Stimulated activated CD8-positive, alpha-beta memory T cell treated with anti-CD3 and anti-CD28 coated beads, Interleukin-7, amount 100 ng/mL, for 4 hours (primary cell): ENCODE measurements at places on chromosomes 3 and 15.

DNA sequence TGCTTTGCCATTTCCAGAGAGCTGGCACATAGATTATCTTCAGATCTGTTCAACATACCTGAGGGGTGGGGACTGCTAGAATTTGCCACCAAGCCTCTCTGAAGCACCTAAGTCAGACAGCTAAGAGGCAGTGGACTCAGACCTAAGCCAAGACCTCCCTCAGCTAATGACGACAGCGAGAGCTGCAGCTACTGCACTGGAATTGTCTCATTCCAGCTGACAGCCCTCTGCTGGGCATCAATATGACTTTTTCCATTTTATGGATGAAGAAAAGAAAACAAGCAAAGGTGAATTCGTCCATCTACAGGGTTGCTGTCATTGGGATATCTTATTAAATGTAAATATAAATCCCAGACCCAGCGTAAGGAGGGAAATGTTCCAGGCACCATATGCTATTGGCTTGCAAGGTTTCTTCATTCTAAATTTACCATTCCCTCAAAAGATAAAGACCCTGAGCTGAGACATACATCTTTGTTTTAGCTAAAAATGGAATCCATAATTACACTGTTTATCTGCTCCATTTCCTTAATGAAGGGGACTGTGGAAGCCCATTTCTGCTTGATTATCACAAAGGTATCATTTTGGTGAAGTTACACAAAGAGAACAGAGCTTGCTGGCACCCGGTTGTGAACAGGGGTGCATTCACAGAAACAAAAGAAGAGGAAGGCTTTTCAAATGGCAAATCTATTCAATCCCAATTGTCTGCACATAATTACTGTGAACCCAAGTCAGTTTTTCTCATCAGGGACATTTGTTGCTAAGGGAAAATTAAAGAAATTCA, 85.5 kb upstream of the LRTM1 start:
- no peak for DNase-seq

- no peak for DNase-seq
These were observed 588.3 kb upstream of the LMCD1 start for GRCh38 chr3:7913283-7913682.

DNA sequence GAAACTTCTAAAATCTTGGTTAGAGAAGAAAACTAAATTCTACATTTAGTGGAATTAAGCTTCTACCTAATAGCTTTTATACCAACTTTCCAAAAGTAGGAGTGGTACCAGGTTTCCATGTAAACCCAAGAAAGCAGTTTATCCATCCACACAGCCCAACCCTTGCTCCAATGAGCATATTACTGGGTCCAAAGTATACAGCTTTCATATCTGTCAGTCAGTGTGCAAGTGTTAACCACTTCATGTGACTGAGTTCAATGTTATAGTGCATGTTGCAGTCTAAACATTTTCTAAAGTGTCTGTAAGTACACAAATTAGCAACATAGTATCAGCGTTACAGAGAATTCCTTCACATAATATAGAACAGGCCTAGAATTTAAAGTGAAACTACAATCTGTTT, 73.2 kb downstream of the C3orf70 start:
- no peak for DNase-seq

DNA sequence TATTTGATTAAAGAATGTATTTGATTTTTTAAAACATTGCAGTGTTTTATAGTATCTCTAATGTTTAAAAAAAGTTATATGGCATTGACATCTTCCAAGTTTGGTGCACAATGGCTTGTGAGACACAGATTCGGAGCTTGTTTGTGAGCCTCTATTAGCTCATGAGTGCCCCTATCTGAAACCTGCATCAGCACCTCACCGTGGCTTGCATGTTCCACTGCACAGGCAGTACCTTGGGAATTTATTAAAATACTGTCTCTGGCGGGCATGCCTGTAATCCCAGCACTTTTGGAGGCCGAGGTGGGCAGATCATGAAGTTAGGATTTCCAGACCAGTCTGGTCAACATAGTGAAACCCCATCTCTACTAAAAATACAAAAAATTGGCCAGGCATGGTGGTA, 6.8 kb upstream of the RTP2 start:
- DNase-seq: no peak

DNA sequence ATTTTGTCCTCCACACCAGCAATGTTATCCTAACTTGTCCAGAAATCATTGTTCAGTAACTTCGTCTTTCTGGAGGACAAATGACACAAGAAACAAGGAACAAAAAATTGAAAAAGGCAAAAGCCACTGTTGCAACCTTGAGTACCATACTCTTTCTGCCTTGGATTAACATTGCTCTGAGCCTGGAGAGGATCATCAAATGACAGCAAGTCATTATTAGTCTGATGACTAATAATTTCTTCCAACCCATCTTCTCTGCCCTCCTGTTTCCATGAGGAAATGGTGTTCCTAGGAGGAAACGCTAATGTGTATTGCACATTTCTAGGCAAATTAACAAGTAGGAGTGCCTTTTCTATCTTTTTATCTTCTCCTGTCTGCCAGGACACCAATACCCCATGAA, 153.9 kb downstream of the PCCB start:
- no peak for DNase-seq

DNA sequence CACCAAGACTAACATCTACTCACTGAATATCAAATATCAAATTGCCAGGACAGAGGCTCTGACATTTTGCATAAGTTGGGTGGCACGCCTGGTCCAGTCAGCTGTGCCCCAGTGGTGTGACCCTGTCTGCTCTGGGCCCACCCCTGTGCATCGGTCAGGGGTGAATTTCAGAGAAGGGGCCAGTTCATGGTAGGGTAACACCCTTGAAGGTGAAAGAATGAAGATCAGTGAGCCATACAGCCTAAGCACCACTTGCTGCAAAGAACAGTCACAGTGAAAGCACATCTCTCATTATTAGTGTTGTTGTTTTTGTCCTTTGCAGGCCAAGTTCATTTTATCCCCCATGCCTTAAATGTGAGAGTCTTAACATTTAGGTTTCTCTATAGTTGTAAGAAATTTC, 86.8 kb downstream of the MYRIP start:
- no peak for DNase-seq

GRCh38 chr15:66066481-66066880, 187.1 kb downstream of the MEGF11 start:
- DNase-seq: no peak

GRCh38 chr3:5197470-5198312, 10.2 kb downstream of the EDEM1 start:
- no peak for DNase-seq

GRCh38 chr15:29409890-29410289, 140.3 kb upstream of the NSMCE3 start:
- DNase-seq: no peak

DNA sequence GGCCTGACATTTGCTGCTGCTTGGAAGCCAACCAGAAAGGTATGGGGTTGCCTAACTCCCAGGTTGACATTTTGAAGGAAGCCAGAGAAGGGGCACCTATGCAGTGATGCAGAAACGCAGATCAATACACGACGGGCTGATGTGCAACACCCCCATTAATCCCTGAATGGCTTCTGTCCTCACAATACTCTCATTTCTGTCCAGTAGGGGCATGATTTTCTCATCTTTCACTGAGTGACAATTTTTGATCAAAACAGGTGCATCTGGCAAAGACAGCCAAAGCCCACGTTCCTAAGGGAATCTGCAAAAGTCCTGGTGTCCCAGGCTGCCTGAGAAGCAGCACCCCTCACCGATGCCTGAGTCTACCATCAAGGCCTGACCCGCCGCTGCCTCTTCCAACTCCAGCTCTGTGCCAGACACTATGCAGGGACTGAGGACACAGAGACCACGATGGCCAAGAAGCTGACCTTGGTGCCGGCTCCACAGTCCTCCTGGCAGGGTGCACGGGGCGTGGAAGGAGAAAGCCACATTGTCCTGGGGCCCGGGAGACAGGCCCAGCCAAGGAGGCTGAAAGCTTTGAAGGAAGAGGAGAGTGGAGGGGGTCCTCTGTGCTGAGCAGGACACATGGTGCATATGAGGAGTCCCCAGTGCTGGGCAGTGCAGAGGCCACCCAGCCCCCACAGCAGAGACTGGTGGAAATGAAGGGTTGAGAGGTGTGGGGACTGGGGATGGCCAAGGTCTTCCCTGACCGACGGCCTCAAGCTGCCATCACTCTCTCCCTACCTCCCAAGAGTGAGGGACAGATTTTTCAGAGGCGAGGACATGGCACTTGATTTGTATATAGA, 159.6 kb downstream of the NUP210 start:
- no peak for DNase-seq

DNA sequence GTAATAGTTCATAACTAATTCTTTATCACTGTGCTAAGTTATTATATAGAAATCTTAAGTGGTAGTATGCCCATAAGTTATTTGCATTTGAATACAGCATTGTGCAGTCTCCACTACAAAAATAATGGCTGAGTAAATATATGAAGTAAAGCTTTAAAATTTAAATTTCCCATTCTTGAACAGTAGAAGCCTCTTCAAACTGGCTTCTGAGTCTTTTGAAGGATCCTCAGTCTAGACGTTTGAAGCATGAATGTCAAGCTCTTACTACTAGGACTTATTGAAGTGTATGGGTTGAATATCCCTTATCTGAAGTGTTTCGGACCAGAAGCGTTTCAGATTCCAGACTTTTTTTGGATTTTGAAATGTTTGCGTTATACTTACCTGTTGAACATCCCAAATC, 16.3 kb downstream of the MORF4L1 start:
- no peak for DNase-seq

DNA sequence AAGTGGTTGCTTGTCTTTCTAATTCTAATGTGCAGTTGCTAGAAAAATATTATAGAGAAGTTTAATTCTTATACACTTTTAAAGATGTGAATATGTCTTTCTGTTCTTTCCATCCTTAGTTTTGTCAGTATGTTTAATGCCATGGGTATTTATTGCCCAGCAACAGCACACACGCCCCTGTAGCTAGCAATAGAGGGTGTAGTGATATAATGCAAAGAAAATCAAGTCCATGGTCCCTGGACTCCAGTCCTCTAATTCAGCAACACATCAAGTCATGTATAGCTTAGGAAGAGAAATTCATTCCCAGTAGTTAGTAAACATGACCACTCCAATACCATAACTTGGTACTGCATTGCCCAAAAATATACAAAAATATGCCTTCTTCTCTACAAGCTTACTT, 292.4 kb upstream of the NR2F2 start:
- DNase-seq: no peak

DNA sequence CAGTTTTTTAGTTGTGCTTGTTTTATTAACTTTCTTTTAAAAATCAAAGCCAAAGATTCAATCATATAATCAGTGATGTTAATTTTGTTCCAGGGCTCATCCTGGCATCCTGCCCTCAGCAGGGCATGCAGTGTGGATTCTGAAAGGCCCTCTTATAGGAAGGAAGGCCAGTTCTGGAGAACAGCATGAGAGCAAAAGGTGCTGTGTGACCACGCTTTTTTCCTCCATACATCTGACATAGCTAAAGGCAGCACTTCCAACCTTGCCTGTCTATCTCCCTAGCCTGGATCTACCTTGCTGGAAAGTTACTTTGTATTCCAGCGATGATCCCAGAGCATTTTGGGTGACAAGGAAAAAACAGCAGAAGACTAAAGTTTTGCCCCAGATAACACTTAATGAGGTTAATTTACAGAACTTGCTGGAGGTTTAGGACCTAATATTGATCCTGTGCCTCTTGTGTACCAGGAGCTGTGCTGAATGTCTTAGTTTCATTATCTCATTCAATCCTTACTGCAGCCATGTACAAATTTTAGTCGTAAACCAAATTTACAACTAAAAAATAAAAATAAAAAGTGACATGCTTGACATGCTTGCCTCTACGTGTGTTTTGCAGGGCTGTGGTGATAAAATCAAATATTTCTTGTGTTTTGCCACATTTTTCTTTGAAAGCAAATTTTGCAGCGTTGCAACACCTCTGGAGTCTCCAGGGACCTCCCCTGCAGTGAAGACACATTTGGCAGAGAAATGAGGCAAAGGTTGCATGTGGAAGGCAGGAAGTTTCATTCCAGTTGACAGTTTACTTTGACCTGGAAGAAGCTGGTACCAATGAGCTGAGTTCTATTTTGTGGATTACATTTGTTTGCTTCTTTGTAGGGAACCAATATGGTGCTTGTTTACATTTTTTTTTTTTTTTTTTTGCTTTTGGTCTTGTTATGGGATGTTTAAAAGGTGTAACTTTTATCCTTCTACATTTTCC, 13.2 kb downstream of the IL1RAP start:
- DNase-seq: no peak

- no peak for DNase-seq
These were observed 596.6 kb upstream of the AGTR1 start for GRCh38 chr3:148101061-148101460.

DNA sequence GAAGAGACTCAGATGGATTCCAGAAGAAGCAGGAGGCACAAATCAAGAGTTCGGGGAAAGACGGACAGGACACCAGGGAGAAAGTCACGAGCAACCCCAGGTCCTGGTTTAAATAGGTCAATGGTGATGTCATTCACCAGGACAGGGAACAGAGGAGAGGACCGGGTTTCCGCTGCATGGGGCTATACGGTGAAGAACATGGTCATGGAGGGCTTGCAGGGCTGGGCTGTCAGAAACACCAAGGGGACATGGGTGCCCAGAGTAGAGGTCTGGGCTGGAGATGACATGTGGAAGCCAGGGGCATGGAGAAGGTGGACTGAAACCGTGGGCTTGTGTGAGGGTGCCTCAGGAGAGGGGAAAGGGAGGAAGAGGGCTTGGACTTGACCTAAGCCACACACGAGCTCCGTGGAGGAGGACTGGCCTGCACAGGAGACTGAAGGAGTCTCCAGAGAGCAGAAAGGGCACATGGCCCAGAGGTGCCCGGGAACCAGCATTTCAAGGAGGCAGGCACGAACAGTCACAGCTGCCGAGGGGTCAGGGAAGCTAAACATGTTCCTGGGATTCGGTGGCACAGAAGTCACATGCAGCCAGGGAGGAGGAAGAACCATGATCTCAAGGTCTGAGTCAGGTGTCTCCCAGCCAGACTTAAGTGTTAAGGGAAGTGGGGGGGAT, 54.2 kb upstream of the RPL32 start:
- DNase-seq: no peak

- DNase-seq: peak; percentile 40
These were observed 27.6 kb upstream of the TRPM1 start for GRCh38 chr15:31128919-31129768.
